Inflammatory macrophage treated with lipopolysaccharide for 1 hour (primary cell): ENCODE measurements at places on chromosomes 3 and 15.

DNA sequence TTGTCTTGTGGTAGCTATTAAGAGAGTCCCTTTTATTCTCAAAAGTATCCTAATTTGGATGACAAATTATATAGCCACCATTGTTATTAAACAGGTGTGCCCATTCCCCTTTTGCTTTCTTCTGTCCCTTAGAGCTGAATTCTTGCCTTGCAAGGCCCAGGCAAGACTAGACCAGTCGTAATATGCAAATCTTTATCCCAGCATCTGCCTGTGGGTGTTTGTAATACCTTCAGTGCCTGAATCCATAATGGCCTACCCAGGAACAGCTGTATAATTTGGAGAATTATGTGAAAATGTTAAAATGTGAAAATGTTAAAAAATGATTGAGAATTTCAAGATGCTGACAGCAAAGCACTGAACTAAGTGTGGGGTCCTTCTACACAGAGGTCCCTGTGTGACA, 403.0 kb upstream of the RBMS3 start:
- DNase-seq: no peak

- peak; percentile 66 for DNase-seq
Observed at GRCh38 chr3:49133226-49133951, 539 bp upstream of the LAMB2 start.

GRCh38 chr3:161081633-161082032, 23.5 kb downstream of the B3GALNT1 start:
- peak; percentile 51 for DNase-seq

DNA sequence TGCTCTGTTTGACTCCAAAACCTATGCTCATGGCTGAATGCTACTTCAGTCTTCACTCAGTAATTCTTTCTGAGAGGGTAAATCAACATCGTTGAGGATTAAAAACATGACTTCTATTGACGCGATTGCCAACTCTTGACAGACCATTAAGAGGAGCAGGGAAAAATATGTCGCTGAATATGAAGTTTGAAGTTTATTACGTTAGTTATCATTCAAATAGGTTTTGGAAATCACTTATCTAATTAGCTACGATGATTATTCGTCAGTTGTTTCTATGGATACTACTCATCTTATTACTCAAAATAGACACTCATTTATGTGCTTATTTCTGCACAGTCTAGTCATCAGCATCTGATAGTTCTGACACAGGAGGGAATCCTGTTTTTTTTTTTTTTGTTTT, 279.2 kb upstream of the TBL1XR1 start:
- no peak for DNase-seq

GRCh38 chr3:151248772-151249337, 29.5 kb downstream of the P2RY14 start:
- DNase-seq: no peak

GRCh38 chr15:76330080-76330680, 6.4 kb upstream of the ISL2 start:
- DNase-seq: peak; percentile 44

GRCh38 chr3:122952520-122952919, 75.0 kb downstream of the SEMA5B start:
- DNase-seq: peak; percentile 60

DNA sequence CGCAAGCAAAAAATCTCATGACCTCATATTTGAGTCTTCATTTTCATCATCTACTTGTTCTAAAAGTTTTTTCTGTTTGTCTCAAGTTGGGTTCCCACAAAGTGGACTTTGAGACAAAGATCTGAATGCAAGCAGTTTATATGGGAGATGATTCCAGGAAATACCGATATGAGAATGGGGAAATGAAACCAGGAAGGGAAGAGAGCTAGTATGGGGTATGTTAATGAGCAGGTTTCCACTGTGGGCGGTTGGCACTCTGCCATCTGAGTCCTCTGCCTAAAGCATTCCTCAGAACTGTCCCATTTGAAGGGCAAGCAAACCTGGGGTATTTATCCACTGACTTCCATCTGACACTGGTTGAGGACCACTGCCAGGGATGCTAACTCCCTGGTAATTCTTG, 8.8 kb downstream of the ADPRH start:
- peak; percentile 94 for DNase-seq

GRCh38 chr3:179410331-179410730, 40.9 kb downstream of the GNB4 start:
- DNase-seq: peak; percentile 7

DNA sequence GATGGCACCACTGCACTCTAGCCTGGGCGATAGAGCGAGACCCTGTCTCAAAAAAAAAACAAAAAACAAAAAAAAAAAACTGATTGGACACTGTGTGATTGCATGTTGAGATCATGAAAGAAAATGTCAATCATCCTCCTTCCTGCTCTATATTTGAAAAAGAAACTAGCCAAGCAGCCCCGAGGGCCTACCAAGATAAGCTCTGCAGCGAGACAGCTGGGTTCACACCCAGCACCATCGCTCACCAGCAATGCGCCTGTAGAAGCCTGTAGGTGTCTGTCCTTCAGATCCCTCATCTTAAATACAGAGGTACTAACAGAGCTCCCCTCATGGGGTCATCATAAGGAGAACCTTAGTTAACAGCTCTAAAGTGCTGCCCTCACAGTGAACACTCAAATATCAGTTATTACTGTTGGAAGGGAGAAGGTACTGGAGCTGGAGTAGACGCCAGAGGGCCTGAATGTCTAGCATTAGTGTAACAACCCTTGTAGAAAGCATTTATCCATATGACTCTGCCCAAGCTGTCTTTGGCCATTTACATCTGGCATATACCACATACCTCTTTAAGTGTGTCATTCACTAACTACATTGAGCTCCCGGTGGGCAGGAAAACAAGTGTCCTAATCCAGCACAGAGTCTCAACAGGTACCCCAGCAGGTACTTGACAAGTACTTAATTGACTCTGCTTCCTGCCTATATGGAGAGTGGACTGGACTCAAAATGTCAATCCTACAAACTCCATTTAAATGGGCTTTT, 22.9 kb downstream of the MYLK start:
- no peak for DNase-seq

- peak; percentile 57 for DNase-seq
Observed at GRCh38 chr15:72369964-72370363, 5.8 kb downstream of the HEXA start.

DNA sequence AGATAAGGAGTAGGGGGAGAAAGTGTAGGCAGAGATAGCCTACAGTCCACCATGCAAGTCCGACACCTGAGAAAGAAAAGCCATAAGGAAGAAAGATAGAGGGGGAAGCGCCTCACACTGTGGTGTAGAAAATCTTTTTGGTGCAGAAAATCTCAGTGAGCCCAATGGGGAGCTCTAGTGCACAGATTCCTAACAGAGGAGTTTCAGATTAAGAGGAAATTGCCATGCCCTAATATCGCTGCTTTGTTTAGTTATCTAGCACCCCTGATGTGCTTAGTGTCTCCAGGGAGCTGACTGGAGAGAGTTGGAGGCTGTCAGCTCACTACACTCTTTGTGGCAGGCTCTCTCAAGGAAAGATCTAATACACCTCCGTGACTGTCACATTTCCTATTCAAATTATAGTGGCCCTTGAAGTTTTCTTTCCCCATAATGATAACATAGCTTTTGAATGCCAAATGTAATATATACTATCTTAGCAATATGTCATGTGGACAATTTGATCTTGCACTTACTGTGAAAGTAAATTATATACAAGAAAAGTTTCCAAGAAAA, 33.7 kb downstream of the CGGBP1 start:
- DNase-seq: no peak

DNA sequence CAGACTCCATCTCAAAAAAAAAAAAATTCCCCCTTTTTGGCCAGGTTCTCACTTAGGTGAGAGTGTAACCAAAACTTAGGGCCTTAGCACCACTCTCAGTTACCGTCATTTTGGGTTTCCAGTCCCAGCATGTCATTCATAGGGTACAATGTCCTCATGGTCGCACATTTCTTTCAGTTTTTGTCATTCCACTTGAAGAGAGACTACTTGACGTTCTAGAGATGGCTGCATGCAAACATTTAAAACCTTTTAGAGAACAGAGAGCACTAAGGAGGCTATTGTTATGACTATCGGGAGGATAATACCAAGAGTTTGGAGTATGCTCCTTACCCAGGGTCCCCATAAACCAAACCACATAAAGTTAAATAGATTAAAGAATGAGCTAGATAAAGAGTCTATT, 37.9 kb upstream of the THUMPD3 start:
- no peak for DNase-seq

DNA sequence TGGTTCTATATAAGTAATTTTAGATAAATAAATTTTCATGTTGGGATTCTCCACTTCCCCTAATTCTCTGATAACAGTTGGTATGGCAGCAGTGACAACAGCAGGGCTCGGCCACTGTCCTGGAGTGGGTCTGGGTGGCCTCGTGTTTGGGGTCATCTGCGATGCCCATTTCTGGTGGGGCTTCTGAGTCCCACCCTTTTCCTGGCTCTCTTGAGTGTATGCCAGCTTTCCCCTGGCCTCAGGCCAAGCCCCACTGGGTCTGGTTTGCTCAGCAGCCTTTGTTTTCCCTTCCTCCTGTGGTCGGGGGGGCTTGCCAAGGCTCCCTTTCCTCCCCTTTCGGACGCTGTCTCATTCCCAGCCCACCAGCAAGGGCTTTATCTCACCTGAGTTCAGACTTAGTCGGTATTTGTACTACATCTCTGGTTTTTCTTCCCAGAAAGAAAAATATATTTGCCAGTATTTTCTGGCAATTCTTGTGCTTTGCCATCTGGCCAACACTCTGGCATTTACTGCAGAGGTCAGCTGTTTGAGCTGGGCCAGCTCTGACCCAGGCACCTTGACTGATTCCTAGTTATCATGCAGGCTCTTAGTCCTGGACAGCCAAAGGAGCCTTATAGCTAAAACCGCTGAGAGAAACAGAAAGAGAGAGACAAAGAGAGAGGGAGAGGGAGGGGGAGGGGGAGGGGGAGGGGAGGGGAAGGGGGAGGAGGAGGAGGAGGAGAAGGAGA, 35.2 kb downstream of the MYZAP start:
- no peak for DNase-seq
